8988T (cell line): ENCODE measurements at places on chromosomes 3 and 15.
A peak's percentile ranks its signal among the peaks of the same experiment; 100 is the strongest.

DNA sequence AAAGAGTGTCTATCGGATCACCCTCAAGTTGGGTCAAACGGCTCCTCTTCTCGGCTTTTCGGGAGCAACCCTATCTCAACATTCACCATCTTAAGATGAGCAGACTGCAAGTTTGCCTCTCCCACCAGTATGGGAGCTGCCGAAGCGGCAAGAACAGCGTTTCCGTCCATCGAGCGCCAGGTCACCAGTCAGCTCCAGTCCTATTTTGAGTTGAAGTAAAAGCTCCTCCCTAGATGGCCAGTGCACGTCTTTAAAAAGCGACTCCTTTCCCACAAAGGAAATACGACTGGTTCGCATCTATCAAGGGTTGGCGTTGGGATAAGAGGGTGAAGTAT is 369 bp upstream of the U2SURP start:
- DNase-seq = no peak

GRCh38 chr3:170162630-170163029 is 18.9 kb downstream of the PHC3 start:
- no peak for DNase-seq

DNA sequence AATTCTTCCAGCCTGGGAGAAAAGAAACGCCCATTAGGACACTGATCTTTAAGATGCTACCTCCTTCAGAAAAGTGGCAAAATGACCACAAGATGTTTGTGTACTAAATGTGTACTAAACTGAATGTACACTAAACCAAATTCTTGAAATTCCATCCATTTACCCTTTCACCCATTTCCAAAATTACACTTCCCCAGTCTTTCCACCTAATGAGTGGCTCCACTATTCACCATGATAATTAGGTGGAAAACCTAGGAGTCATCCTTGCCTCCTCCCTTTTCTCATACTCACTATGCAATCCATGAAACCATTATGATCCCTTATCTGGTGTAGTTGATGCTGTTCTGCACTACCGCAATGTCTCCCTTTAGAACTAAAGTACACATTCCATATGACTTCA is 452.1 kb upstream of the THBS1 start:
- DNase-seq = no peak

DNA sequence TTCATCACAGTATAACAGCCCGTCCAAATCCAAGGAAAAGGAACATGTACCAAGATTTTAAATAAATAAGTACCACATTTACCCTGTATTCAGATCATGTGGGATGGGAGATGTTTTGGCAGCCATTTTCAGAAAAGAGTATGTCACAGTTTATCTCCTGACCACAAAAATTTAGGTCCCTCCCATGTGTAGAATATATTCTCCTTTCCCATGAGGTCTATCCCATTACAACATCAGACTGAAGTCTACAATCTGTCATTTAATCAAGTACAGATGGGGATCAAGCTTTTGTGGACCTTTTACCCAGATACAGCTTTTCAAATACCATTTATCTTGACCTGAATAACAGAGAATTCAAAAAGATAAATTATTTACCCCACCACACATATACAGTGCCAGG is 444.5 kb downstream of the PLOD2 start:
- no peak for DNase-seq

- DNase-seq = no peak
Measured at GRCh38 chr3:173538410-173538809, 140.9 kb downstream of the NLGN1 start.

DNA sequence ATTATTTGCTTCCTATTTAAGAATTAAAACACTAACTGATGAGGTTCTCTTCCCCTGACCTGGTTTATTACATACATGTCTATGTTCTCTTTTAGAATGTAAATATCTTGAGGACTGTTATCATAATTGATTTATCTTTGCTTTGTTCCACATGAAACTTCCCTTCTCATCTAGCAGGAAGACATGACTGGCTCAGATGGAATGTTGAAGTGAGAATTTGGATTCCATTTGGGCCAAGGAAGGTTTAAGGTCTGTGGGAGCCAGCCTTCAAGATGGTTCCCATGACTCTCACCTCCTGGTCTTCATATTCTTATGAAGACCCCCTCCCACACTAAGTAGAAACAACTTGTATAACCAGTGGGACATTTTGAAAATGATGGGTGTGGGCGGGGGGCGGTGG is 222.2 kb upstream of the GADL1 start:
- no peak for DNase-seq

- DNase-seq = no peak
Measured at GRCh38 chr3:157001221-157001957, 158.6 kb downstream of the CCNL1 start.

GRCh38 chr3:155785662-155786295 is 20.3 kb downstream of the C3orf33 start:
- no peak for DNase-seq

DNA sequence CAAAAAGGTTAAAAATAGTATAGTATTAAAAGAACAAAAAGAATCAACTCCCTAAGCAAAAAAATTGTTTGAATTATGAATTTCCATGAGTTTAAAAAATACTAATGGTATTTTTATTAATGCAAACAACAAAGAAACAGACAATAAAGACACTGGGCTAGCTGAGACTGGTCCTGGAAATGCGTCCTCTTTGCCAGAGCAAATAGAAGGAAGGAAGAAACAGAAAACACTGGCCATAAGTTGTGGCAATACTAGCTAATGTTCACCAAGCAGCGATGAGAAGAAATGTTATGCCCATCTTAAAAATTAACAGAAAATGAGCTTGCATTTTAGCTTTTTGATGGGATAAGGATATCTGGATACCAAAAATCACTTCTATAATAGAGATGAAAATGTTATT is 88.6 kb downstream of the TBL1XR1 start:
- no peak for DNase-seq

DNA sequence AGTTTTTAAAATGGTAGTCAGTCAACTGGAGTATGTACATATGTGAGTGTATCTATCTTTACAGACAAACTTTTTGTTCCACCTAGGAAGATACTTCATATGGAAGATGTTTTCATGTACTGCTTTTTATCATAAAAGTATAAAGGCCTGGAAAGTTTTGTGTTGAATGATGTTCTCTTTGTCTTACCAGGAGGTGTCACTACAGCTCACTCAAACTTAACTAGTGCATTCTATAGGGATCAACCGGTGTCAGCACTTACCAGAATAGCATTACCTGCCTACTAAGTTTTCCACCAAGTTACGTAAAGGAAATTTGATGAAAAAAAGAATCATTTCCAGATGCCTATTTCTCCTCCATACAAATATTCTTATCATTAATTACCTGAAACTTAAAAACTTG is 522.6 kb upstream of the SEMA6D start:
- DNase-seq = no peak

DNA sequence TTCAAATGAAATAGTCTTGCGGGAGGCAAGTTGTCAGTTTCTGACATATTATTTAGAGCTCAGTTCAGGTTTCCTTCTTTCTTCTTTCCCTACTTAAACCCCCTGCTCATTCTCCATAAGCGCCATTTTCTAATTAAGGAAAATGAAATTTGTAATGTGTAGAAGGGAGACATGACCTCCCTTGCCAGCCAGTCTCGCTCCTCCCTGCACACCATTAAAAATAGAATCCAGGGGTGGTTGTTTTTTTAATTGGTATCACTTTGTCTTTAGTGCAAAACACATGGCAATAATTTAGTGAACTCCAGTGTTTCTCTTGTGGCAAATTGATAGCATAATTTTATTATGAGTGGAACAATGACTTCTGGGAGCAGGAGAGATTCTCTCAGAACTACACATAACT is 160.1 kb downstream of the MEIS2 start:
- no peak for DNase-seq

DNA sequence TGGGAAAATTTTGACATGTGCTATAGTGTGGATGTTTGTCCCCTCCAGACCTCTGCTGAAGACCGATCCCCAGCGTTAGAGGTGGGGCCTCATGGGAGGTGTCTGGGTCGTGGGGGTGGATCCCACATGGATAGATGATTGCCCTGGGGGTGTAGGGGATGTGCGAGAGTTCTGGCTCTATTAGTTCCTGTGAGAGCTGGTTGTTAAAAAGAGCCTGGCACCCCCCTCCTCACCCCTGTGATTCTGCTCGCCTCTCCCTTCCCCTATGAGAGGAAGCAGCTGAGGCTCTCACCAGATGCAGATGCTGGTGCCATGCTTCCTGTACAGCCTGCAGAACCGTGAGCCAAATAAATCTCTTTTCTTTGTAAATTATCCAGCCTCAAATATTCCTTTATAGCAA is 67.4 kb downstream of the ATP10A start:
- DNase-seq = no peak

GRCh38 chr15:77567202-77567601 is 65.5 kb downstream of the LINGO1 start:
- no peak for DNase-seq

DNA sequence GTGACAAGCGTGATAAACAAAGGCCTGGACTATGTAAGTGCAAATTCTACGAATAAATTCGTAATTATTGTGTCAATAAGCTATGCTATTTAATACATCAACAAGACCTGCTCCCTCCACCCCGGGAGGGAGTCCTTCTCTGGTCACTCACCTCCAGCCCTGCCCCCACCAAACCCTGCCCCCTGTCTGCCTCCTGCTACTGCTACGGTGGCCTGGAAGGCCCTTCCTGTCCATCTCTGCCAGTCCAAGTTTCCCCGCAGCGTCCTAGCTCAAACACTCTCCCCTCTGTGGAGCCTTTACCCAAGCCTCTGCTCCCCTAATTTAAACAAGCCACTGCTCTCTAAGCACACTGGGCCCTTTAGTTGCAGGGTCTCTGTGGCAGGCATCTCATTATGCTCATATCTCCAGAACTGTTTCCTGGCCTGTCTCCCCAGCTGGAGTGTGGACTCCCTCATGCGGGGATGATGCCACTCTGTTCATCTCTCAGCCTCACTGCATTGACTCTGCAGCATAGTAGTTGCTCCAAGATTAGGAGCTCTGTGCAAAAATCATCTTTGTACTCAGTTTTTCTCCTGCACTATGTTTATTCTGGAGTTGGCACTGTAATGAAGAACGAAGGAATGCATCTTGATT is 241.2 kb downstream of the NTRK3 start:
- DNase-seq = no peak

DNA sequence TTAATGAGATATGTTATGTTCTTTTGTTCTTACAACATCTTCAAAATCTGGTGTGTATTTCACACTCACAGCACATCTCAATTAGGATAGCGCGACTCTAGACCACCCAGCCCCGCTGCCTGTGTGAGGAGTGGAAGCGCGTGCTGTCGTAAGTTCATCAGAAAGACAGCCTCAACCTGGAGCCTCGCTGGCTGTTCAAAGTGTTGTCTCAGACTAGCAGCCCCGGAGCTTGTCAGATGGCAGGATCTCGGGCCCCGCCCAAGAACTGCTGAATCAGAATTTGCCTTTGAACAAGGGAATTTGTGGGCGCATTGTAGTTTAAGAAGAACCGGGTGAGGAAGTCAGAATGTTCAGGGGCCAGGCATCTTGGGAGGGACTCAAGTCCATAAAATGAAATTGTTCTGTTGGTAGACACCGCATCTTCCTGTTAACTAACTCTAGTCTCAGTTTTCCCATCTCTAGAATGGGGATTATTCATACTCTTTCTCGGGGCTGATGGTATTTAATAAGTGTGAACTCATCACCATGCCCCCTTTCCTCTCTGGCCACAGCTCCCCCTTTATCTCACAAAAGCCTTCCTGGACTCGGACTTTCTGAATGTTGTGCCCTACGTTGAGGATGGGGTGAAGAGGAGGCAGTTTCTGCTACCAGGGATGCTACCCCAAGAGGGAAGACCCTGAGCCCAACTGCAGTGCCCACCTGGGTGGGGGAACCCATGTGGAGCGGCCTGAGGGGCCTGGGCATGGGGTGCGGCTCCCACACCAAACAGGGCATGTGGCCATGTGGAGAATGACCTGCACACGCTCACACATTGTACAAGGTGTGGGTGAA is 40.4 kb downstream of the BHLHE40 start:
- no peak for DNase-seq

- no peak for DNase-seq
Measured at GRCh38 chr15:99006904-99007495, 592 bp downstream of the PGPEP1L start.

- peak; percentile 38 for DNase-seq
Measured at GRCh38 chr15:68578980-68579935, at the start of gene CORO2B. CORO2B (plus strand) TSS chr15:68578993; CDS start chr15:68579263, 270 bp downstream.

DNA sequence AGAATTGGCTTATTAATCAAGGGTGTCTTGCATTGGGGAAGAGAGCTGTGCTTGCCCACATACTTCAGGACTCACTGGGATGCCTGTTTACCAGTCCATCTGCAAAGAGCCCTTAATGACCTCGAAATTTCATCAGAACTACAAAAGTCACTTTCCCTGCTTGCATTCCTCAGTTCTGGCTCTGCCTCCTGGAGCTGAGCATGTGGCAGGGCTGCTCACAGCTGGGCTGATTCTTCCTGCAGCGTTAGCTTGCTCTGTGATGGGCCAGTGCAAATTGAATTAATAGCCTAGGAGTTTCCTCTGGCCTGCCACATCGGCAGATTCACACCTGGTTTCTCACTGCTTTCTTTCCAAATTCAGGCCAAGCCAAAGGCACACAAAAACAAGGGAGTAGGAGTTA is 108.9 kb downstream of the DUT start:
- DNase-seq = no peak

DNA sequence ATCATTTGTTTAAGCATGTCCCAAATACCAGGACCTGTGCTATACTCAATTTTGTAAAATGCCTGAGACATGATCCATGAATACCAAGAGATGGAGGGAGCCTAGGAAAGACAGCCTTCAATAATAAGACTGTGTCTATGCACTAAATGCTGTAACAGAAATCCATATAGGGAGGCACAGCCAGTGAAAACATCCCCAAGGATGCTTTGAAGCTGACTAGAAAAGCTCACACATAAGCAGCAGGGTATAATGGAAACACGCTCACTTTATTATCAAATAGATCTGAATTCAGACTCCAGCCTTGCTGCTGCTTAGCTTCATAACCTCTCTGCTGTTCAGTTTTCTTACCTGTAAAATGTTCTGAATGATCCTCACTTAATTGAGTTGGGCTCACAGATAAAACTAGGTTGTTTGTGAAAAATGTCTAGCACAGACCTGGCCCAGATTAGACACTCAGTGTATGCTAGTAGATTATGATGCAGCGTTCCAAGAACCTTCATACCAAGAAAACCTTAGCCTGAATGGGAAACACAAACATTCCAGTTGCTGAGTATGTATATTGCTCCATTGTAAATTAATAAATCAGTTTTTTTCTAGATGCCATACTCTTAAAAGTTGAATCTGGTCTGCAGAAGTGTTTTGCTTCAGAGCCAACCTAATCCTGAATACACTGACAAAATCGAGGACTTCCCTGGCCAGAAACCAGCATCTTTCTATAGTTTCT is 3.8 kb upstream of the LARP6 start:
- DNase-seq = no peak

GRCh38 chr3:41418961-41419691 is 219.8 kb downstream of the CTNNB1 start:
- DNase-seq = no peak

- DNase-seq = no peak
Measured at GRCh38 chr3:173920386-173920785, 522.8 kb downstream of the NLGN1 start.
